ENCODE measurements at places on chromosomes 7 and 10. TPM values are rescaled to one million over a fixed set of nuclear protein-coding genes. Genes with fewer than 3 reads are reported as not detected.

- peak; percentile 9 for DNase-seq
Observed at GRCh38 chr7:41979834-41980307, 257.1 kb downstream of the GLI3 start.

DNA sequence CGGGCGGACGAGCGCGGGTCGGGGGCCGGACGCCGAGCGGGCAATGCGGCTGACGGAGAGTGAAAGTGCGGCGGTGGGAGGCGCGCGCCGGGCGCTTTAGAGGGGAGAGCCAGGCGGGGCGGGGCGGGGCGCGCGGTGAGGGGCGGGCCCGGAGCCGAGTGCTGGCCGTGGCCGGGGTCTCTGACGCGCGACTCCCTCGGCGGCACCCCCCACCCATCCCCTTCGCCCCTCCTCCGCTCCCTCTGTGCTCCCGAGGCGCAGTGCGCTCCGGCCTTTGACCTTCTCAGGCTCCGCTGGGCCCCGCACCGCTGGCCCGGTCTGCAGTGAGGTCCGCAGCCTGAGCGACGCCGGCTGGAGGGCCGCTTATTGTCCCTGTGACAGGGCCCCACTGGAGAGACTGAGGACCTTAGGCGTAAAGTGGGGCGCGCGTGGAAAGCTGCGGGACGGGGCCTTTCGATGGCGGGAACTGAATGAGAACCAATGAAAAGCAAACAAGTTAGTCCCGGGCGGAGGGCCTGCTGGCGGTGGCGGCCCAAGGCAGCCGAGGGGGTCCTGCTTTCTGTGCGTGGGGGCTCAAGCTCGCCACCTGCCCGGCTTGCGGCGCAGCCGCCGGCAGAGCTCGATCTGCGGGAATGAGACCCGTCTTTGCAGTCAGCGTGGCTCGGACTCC is at the start of gene CXCL12:
CXCL12 (minus strand) TSS at position 72 of the 670 bp plus-strand sequence. CDS start 92 bp downstream, outside the sequence.
- DNase-seq, result no peak

DNA sequence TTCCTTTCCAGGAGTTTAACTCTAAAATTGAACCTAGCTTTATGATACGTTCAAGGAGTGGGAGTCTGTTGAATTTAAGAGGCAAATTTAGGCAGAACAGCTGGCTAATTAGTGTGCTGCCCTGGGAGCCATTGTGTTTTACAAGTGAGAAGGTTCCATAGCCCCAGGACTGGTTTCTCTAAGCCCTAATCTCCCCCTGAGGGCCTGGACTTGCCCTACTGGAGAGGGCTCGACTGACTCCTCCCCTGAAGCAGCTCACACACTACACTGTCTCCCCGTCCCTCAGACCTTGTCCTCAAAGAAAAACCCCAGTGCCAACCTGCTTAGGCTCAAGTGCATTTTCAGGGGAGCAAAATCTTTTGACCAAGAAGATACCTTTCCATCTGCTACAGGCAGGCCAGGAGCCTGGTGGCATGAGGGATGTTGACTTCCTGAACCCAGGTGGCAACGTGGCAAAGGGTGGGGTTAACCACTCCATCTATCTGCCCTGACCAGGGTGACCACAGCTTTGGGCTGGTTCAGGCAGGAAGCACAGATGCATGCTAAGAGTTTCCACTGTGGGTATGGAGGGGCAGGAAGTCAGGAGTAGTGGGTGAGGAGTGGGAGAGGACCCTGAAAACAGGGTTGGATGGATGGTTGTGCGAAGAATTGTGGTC is 68.9 kb upstream of the CARD11 start:
- DNase-seq, result peak; percentile 71

DNA sequence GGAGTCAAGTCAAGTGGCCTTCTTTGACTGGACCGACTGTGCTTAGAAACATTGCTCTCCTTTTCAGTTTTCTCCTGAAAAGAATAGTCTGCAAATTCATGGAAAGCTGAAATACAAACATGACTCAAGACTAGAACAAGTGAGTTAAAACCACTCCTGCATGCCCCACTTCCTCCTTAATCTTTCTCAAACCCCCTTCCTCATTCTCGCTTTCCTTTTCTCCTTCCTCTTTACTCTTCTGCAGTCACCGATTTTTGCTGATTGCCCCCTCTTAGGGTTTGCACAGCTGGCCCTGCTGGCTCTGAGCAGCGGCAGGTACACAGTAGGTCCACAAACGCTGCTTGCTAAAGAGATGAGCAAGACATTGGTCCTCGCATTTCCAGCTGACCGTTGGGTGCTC is 34.8 kb upstream of the MKI67 start:
- no peak for DNase-seq

DNA sequence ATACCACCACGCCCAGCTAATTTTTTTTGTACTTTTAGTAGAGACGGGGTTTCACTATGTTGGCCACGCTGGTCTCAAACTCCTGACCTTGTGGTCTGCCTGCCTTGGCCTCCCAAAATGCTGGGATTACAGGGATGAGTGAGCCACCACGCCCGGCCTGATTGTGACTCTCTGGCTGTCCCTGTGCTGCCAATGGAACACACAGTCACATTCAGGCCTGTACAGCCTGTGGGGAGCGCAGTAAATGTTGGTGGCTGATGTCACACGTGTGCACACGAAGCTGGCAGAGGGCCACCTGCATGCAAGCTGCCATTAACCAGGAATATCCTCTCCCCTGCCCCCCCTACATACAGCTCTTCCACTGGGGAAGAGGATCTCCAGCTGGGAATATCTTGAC is 22.1 kb downstream of the POLL start:
- no peak for DNase-seq

DNA sequence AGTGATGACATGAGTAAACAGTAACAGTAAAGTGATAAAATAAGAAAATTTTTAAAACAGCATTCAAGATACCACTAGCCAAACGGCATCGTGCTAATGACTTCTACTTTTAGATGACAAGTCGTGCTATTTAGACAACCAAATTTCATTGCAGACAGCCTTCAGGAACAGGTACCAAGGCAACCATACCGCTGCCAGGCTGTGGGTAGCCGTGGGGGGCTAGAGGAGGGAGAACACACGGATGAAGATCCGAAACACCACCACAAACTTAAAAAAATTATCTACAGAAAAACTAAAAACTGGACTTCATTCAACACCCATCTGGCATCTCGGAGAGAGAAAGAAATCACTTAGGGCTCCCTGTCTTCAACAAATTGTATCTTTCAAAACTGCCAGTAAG is 89.6 kb downstream of the RSU1 start:
- DNase-seq, result no peak

DGKI gene
- not detected for polyA plus RNA-seq

All from immature natural killer cell (primary cell).